ENCODE measurements at places on chromosomes 6 and 20. TPM values are rescaled to one million over a fixed set of nuclear protein-coding genes. Genes with fewer than 3 reads are reported as not detected.

The LGSN gene
- not detected for total RNA-seq

The CRISP3 gene
- total RNA-seq: not detected

The TEAD3 gene
- 0.13 TPM for total RNA-seq

The MACROD2 gene
- total RNA-seq: 0.25 TPM

The LTB gene
- total RNA-seq: 6.4 TPM

The BPIFB4 gene
- not detected for total RNA-seq

The HLA-G gene
- total RNA-seq: not detected

The THBD gene
- 7.7 TPM for total RNA-seq

The TINAG gene
- not detected for total RNA-seq

The UNC5CL gene
- total RNA-seq: under 0.01 TPM

The IRAK1BP1 gene
- 1.6 TPM for total RNA-seq

The DPM1 gene
- 45.6 TPM for total RNA-seq

The MROH8 gene
- 1.6 TPM for total RNA-seq

The EPHA7 gene
- under 0.01 TPM for total RNA-seq

The B3GAT2 gene
- not detected for total RNA-seq
